NCI-H1417 (cell line): ENCODE measurements at places on chromosomes 5 and 9.

- no peak for DNase-seq
Observed at GRCh38 chr5:158951436-158952247, 148.1 kb downstream of the EBF1 start.

DNA sequence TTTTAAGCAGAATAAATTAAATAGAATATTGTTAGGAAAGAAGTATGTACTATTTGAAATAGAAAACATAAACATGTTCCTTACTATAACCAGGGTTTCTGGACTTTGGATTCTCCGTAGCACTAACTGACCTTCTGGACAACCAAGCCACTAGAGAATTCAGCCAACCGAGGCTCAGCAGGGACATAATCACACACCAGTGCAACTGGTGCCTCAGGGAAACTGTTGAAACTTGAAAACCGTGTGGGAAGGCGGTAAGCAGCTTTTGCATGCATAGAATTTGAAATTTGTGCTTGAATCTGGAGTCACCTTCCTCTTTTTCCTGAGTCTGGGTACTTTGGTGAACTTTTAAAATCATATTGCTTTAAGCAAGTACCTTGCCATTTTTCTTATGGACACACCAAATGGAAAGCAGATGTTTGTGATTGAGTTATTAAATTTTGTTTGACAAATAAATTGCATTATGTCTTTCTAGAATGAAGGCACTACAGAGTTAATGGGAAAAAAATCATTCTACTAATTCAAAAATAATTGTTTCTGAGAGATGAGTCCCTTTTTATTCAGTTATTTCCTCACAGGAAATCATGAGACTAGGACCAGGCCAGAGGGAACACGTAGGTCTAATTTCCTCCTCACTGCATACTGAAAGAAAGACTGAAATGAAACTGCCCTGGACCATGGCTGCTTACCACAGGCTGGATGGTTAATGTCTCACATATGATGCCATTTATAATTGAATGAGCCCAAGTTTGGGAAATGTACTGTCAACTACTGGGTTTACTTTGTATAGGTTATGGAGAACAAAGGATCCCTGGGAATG lies 20.6 kb upstream of the SCAMP1 start:
- DNase-seq = no peak

- DNase-seq = no peak
Observed at GRCh38 chr5:20041326-20042274, 53.6 kb upstream of the CDH18 start.

GRCh38 chr5:1038417-1039209 lies 30.0 kb downstream of the NKD2 start:
- DNase-seq = no peak

DNA sequence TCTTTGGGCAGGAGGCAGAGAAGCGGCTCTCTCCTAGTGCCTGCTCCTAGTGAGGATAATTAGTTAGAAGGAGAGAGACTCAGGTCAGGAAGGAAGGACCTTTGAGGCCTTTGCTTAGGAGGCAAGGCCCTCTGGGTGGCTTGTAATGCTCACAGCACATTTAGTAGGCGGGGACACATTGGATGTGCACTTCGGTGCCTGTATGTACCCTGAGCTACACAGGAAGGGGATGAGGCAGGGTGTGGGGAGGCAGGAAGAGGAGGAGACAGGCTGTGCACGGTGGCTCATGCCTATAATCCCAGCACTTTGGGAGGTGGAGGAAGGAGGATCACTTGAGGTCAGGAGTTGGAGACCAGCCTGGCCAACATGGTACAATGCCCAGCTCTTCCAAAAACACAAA lies 7.2 kb upstream of the LCN2 start:
- DNase-seq = no peak

GRCh38 chr9:7174884-7175283 lies 417.1 kb downstream of the KDM4C start:
- no peak for DNase-seq

DNA sequence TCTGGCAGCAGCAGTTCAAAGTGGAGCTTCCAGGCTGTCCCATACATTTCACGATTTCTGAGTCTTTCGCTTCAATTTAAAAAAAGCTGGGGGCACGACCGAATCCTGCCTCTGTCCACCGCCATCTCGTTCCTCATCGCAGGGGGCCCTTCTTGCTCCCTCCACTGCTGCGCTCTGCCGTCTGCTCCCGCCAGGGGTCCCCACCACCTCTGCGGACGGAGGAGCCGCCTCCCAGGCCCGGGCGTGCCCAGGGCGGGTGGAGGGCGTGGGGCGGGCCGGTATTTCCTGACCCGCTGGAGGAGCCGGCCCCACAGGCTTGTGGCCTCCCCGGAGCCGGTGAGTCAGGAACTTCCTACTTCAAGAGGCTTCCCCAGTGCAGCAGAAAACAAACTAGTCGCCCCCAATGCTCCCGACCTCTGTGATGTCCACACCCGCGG lies 50.4 kb downstream of the USP20 start:
- DNase-seq = peak; percentile 85
